Natural killer cell treated with Interleukin-12 subunit alpha and Interleukin-12 subunit beta and Interleukin-15 and Interleukin-18, amount 100 ng/mL, for 72 hours (primary cell): ENCODE measurements at places on chromosomes 12 and 14.

DNA sequence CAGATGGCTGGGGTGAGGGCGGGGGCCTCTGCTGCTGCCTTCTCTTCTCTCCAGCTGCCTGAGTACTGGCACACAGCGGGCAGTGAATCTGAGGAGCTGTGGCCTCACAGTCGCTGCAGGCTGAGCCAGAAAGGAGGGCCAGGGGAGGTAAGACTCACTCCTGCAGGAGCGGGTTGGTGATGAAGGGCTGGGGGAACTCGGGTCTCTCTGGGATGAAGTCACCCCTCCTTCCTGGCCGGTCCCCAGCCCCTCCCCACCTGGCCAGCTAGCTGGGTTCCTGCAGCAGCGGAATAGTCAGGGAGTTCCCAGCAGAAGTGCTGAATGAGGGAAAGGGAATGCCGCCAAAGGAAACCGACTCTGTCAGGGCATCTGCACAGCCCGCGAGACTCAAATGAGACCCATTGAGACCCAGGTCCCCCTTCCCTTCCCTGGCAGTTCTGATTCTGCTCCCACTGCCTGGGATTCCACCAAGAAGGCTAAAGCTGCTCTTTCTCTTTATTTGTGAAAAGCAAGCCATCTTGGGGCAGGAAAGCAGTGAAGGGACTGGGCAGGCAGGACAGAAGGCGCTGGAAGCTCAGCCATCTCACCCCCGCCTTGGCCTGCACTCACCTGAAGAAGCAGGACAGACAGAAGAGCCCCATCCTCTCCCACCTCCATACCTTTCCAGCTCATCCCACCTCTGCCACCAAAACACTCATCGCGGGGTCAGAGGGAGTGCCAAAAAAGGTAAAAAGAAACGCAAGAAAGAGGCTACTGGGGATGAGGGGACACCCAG, 5.3 kb downstream of the NGB start:
- no peak for DNase-seq
- no peak overlapping the region for H3K4me3 ChIP-seq
- no peak overlapping the region for H3K27ac ChIP-seq

- no peaks in the 10 kb centered on the region for H3K4me1 ChIP-seq
- H3K27ac ChIP-seq: no peak overlapping the region
- no peaks in the 10 kb centered on the region for H3K27me3 ChIP-seq
- no peak for DNase-seq
Measured at GRCh38 chr12:23542187-23542586, 407.3 kb downstream of the SOX5 start.

GRCh38 chr12:70507442-70507841, 129.8 kb downstream of the PTPRB start:
- no peak for DNase-seq
- H3K27ac ChIP-seq: no peak overlapping the region
- no peak overlapping the region for H3K4me3 ChIP-seq
- H3K4me1 ChIP-seq: no peaks in the 10 kb centered on the region
- H3K36me3 ChIP-seq: no peaks in the 10 kb centered on the region

DNA sequence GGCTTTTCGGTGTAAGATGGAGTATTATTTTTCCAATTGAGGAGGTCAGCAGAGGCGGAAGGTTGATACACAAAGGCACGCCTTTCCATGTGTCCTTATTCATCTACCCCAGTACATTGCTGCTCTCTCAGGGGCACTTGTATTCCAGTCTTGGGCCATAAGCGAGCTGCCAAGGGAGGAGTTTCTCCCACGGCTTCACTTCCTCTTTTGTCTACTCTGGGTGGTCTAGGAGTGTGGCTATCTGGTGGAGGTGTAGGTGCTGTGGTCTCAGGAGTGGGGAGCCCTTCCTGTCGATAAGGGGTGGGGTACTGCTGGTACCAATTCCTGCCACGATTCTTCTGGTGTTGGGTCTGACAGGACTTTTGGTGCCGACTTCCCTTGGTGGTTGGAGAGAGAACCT, 73.4 kb downstream of the GAS2L3 start:
- H3K36me3 ChIP-seq: no peaks in the 10 kb centered on the region
- H3K27me3 ChIP-seq: peaks cover 10% of the 10 kb centered on the region
- DNase-seq: no peak
- H3K4me1 ChIP-seq: no peaks in the 10 kb centered on the region
- no peak overlapping the region for H3K27ac ChIP-seq
- H3K4me3 ChIP-seq: no peak overlapping the region

DNA sequence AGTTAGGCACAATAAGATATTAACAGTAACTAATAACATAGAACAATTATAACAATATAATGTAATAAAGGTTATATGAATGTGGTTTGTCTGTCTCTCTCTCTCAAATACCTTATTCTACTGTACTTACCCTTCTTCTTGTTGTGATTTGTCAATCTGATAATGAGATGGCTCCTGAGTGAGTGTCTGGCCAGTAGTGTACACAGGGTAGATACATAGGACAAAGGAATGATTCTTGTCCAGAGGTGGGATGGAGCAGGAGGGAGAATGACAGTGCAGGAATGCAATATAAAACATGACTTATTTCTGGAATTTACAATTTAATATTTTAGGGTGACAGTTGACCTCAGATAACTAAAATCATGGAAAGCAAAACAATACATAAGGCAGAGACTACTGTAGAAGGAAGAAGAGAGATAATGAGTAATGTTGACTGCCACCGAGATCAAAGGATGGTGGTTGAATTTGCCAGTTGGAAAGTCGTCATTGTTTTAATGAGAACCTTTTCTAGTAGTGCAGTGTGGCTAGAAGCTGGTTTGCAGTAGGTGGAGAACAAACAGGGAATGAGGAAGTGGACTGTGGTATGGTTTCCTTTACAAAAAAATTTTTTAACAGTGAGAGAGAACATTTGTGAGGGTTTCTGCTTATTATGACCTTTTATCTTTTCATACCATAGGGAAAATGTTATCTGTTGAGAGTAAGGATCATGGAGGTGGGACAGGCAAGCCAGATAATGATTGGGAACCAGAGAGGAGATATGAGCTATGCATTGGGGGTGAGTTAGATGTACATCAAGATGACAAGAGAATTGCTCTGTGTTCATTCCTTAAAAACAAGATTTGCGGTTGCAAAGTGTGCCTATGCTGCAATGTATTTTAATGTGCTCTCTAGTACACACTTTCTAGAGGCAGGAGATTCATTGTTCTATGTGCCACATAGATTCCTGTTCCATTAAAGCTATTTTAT, 458.3 kb downstream of the BTG1 start:
- no peaks in the 10 kb centered on the region for H3K36me3 ChIP-seq
- peaks cover 3% of the 10 kb centered on the region for H3K27me3 ChIP-seq
- DNase-seq: no peak
- H3K4me1 ChIP-seq: peaks cover 10% of the 10 kb centered on the region
- H3K4me3 ChIP-seq: no peak overlapping the region

- H3K36me3 ChIP-seq: no peaks in the 10 kb centered on the region
- no peak for DNase-seq
- H3K4me3 ChIP-seq: no peak overlapping the region
- H3K27ac ChIP-seq: no peak overlapping the region
- H3K27me3 ChIP-seq: peaks cover 3% of the 10 kb centered on the region
Measured at GRCh38 chr12:21337453-21337852, 2.7 kb upstream of the SLCO1A2 start.

GRCh38 chr12:18970603-18971002, 158.9 kb upstream of the PLEKHA5 start:
- DNase-seq: no peak
- no peak overlapping the region for H3K27ac ChIP-seq
- H3K4me3 ChIP-seq: no peak overlapping the region
- no peaks in the 10 kb centered on the region for H3K36me3 ChIP-seq
- H3K4me1 ChIP-seq: no peaks in the 10 kb centered on the region

DNA sequence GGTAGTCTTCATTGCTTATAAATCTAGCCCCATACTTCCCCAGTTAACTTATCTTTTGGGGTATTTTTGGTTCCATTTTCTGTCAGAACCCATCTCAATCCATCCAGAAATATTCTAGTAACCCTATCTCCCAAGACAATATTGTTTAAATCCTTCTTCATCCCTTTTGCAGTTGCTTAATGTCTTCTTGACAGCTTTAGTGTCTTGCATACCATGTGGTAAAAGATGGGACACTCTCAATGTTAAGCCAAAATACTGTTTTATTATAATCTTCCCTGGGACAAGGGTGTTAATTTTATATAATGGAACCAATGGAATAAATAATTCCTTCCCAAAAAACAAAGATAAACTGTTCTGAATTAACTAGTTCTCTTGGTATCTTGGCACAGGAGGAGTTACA, 450.2 kb downstream of the CCER1 start:
- no peaks in the 10 kb centered on the region for H3K27me3 ChIP-seq
- no peaks in the 10 kb centered on the region for H3K4me1 ChIP-seq
- no peak overlapping the region for H3K4me3 ChIP-seq
- H3K36me3 ChIP-seq: no peaks in the 10 kb centered on the region
- H3K27ac ChIP-seq: no peak overlapping the region
- DNase-seq: no peak

- peak overlapping the region; percentile 16 for H3K4me3 ChIP-seq
- peaks cover 7% of the 10 kb centered on the region for H3K4me1 ChIP-seq
- H3K36me3 ChIP-seq: no peaks in the 10 kb centered on the region
- H3K27ac ChIP-seq: peak overlapping the region; percentile 36
- peaks cover 2% of the 10 kb centered on the region for H3K27me3 ChIP-seq
Measured at GRCh38 chr12:113022563-113023297, 33.8 kb upstream of the DTX1 start.

GRCh38 chr12:106304001-106304421, 1.5 kb downstream of the TCP11L2 start:
- no peaks in the 10 kb centered on the region for H3K27me3 ChIP-seq
- peak overlapping the region; percentile 98 for H3K27ac ChIP-seq
- no peaks in the 10 kb centered on the region for H3K36me3 ChIP-seq
- no peak for DNase-seq
- peaks cover 32% of the 10 kb centered on the region for H3K4me1 ChIP-seq

DNA sequence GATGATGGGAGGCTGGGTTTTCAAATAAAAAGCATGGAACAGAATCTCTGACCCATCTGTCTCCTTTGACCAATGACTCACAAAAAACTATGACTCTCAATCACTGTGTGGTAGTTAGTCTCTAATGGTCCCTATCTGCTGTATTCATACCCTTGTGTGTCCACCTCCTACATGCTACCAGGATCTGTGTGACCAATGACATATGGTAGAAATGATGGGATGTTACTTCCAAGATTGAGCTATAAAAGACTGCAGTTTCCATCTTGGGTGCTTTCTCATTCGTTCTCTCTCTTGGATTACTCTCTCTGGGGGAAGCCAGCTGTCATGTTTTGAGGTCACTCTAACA, 144.7 kb upstream of the BTG1 start:
- no peaks in the 10 kb centered on the region for H3K36me3 ChIP-seq
- no peak overlapping the region for H3K4me3 ChIP-seq
- no peak overlapping the region for H3K27ac ChIP-seq
- H3K4me1 ChIP-seq: no peaks in the 10 kb centered on the region

GRCh38 chr12:106282457-106283097, 20.0 kb upstream of the TCP11L2 start:
- H3K27ac ChIP-seq: no peak overlapping the region
- peaks cover 31% of the 10 kb centered on the region for H3K27me3 ChIP-seq
- no peak overlapping the region for H3K4me3 ChIP-seq

- H3K27ac ChIP-seq: no peak overlapping the region
- no peak overlapping the region for H3K4me3 ChIP-seq
- H3K4me1 ChIP-seq: no peaks in the 10 kb centered on the region
- no peak for DNase-seq
Measured at GRCh38 chr12:7460375-7461259, 16.7 kb upstream of the CD163L1 start.

GRCh38 chr14:65566820-65567522, 154.4 kb downstream of the FUT8 start:
- H3K4me1 ChIP-seq: peaks cover 19% of the 10 kb centered on the region
- no peaks in the 10 kb centered on the region for H3K27me3 ChIP-seq
- peaks cover 20% of the 10 kb centered on the region for H3K36me3 ChIP-seq
- H3K27ac ChIP-seq: peak overlapping the region; percentile 6

- H3K36me3 ChIP-seq: no peaks in the 10 kb centered on the region
- DNase-seq: no peak
- H3K4me3 ChIP-seq: no peak overlapping the region
- no peak overlapping the region for H3K27ac ChIP-seq
- no peaks in the 10 kb centered on the region for H3K27me3 ChIP-seq
- H3K4me1 ChIP-seq: no peaks in the 10 kb centered on the region
Measured at GRCh38 chr12:2672863-2673262, 121.9 kb upstream of the FKBP4 start.

GRCh38 chr12:105445249-105445648, 114.8 kb downstream of the C12orf75 start:
- H3K27ac ChIP-seq: no peak overlapping the region
- no peak for DNase-seq
- no peak overlapping the region for H3K4me3 ChIP-seq

DNA sequence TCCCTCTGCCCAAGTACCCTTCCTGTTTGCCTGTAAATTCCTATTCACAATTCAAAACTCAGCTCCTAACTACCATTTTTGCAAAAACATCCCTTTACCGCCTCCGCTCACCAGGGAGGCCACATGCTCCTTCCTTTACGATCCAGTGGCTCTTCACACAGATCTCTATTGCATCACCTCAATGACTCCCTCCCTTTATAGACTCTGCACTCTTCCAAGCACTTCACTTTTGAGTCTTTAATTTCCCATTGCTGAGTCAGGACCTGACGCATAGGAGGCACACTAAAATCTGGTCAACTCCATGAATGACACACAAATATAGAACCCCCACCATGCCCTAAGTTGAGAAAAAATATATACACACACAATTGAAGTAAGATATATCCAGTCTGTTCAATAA, 45.9 kb downstream of the PPP1R13B start:
- H3K36me3 ChIP-seq: no peaks in the 10 kb centered on the region
- no peak overlapping the region for H3K27ac ChIP-seq
- no peaks in the 10 kb centered on the region for H3K27me3 ChIP-seq
- H3K4me3 ChIP-seq: no peak overlapping the region
- peaks cover 10% of the 10 kb centered on the region for H3K4me1 ChIP-seq

GRCh38 chr14:102320033-102320660, 601 bp downstream of the ZNF839 start:
- H3K4me3 ChIP-seq: peak overlapping the region; percentile 92
- no peaks in the 10 kb centered on the region for H3K27me3 ChIP-seq

DNA sequence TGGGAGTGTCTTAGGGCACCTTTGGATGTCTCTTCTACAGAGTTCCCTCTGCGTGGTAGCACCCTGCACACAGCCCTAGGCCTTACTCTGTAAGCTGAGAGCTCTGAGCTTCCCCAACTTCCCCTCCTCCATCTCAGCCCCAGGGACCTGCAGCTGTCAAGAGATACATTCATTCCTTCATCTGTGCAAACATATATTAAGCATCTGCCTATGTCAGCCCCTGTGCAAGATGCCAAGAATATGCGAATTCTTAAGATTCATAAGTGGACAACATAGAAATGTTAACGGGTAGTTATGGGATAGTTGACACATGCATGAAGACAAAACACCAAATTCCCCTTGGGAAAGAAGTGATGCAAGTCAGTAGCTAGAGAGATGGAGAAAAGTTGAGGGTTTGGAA, 190.8 kb downstream of the SLC41A2 start:
- H3K27me3 ChIP-seq: no peaks in the 10 kb centered on the region
- peaks cover 35% of the 10 kb centered on the region for H3K4me1 ChIP-seq
- H3K36me3 ChIP-seq: no peaks in the 10 kb centered on the region
- H3K27ac ChIP-seq: peak overlapping the region; percentile 3
- no peak overlapping the region for H3K4me3 ChIP-seq
